ENCODE measurements at places on chromosomes 13 and 19. TPM values are rescaled to one million over a fixed set of nuclear protein-coding genes. Genes with fewer than 3 reads are reported as not detected.

DNA sequence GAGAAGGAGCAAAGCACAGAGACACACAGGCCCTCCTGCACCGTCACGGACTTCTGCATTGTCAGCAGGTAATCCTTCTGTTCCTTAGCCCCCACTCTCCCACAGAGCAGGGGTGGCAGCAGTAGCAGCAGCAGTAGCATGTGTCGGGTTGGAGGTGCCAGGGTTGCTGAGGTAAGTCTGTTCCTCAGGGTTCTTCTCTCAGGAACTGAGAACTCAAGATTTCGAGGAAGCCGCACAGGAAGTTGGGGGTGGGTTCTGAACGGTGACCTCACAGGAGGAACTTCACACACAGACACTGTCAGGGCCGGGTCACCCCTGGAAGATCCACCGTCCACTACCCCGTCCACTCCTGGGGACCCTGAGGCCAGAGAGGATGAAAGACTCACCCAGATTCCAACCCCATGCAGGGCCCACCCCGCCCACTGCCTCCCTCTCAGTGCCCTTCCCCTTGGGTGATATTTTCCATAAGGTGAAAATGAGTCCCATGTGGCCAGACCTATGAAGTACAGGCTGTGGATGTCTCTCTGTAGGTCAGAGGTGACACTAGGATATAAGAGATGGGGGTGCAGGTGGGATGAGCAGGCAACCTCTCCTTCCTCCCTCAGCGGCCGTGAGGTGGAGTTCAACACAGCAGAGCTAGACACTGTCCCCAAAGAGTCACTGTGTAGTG, at the start of gene SIGLEC12:
Gene SIGLEC12, minus strand, starts transcription at position 207 of the 670 bp plus-strand sequence. Its CDS starts 67 bp downstream, at position 140.
- peak; percentile 43 for DNase-seq

GRCh38 chr13:100297413-100297812, 208.5 kb downstream of the PCCA start:
- DNase-seq = no peak

The NTN5 gene
- not detected for total RNA-seq

The ZNF850 gene
- total RNA-seq = 1.1 TPM

DNA sequence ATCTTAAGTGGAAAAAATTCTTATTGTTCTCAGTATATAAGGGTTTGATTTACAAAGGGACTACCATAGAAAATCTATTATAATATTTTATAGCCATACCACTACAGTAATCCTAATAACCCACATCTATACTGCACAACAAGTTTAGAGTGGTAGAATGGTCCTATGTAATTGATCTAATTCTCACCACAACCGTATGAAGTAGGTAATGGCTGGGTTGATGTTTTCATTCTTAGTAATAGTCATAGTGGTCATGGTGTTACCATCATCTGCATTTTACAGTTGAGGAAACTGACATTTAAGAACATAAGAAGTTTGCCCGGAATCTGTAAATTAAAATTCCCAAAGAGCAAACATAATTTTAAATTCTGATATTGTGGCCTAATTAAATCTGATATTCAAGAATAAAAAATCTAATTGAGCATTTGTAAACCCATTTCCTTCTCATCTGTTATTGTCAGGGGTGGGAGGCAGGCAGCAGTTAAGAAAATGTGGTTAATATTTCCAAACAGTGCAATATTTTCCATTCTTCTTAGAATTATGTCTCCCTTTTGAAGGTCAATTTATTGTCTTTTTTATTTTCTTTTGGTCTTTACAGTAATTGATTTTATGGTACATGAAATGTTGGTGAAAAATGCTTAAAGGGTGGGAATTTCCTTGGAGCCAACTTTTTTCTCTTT, 65.6 kb downstream of the DHRS12 start:
- no peak for DNase-seq

GRCh38 chr13:51518827-51519226, 65.4 kb upstream of the WDFY2 start:
- no peak for DNase-seq

The TMEM145 gene
- total RNA-seq = 0.12 TPM

GRCh38 chr13:110466266-110466915, 95.1 kb downstream of the RAB20 start:
- no peak for DNase-seq

- DNase-seq = no peak
Observed at GRCh38 chr13:98923641-98924397, 54.0 kb downstream of the DOCK9 start.

- DNase-seq = no peak
Observed at GRCh38 chr19:29106346-29106885, 106.5 kb downstream of the UQCRFS1 start.

DNA sequence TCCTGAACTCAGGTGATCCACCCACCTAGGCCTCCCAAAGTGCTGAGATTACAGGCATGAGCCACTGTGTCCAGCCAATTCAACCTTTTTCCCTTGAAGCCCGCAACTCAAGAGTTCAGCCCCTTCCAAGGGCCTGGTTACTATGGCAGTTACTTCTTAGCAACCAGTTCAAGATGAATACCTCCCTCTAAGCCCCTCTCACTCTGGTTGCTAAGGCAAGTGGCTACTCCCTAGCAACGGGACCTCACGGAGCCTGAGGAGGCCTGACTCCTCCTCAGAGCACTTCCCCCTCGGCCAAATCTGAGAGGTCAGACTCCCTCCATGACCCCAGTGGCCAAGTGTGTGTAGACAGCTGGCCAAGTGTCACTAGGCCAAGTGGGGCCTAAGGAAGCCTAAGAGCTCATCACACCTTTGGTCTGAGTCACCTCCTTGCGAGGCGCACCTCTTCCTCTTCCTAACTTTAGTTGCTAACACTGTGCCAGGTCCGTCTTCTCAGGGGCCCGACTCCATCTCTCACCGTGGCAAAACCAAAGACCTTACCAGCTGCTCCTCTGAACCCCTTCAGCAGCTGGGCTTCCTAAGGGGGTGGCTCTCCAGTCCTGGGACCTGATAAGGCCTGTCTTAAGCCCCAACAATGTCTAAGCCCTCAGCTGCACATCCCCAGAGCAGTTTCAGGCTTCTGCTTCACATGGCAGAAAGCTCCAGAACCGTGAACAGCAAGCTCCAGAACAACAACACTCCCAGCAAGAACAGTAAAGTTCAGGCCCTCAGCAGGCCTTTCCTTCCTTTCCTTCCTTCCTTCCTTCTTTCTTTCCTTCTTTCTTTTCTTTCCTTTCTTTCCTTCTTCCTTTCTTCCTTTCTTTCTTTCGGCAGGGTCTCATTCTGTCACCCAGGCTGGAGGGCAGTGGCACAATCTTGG, 9.6 kb downstream of the CD37 start:
- no peak for DNase-seq

GRCh38 chr13:44012910-44013757, 133.4 kb downstream of the LACC1 start:
- DNase-seq = no peak

GRCh38 chr13:95403349-95404140, 102.3 kb upstream of the ABCC4 start:
- no peak for DNase-seq

DNA sequence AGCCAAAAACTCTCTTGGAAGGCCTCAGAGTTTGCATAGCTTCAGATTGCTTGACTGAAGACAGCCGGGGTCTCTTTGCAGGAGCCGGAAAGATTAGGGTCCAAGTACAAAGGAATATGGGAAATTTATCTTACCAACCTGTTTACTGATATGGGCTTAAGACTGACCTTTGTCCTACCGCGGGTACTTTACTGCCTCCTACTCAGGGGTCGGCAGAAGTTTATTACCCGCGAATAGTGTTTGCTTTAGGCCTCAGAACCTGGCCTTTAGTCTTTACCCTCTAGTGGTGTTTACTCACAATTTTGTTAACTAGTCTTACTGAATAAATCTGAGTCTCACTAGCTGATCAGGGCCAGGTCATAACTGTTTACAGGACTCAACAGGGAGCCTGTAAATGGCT, 765.4 kb upstream of the SPRY2 start:
- DNase-seq = no peak

DNA sequence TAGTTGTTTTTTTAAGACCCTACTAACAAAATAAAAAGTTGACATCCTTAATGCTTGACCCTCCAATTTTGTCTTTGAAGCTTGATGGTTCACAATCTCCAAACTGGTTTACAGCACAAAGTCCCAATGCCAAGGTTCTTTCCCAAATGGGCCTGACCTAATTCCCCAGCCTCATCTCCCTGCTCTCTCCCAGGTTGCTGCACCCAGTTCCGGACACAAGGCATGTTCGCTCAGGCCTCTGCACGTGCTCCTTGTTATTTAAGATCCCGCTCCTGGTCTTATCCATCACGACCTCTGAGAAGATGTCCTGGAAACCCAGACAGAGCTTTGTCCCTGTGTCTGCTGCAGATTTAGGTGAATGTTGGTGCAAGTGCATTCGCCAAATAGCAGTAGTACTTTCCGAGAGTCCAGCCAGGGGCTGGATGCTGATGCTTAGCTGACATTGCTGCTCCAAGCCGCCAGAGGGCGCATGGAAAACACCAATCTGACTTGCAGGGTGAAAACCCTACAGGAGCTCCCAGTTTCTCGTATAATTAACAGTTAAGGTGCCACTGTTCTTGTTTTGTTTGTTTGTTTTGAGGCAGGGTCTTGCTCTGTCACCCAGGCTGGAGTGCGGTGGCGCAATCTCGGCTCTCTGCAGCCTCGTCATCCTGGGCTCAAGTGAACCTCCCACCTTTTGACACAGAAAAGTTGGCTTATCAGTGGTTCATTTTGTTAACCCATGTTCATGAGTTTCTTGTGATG, 18.5 kb downstream of the LYPD3 start:
- peak; percentile 85 for DNase-seq

The SRRM5 gene
- 0.18 TPM for total RNA-seq

DNA sequence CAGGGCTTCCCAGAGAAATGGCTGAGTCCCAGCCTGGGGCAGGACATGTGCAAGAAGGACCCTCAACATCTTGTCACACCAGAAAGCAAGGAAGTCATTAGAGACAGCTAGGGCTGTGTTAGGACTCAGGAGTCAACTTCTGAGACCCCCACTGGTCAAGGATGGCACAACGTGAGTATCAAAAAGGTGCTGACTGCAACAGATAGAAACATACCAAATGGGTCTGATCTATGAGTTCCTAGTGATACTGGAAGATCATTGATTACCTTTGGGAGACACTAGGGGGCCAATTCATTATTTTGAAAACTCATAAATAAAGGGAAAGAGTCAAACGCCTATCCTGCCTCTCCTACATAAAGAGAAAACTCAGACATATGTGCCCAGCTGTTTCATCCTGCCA, 73.5 kb upstream of the GJB6 start:
- DNase-seq = no peak

DNA sequence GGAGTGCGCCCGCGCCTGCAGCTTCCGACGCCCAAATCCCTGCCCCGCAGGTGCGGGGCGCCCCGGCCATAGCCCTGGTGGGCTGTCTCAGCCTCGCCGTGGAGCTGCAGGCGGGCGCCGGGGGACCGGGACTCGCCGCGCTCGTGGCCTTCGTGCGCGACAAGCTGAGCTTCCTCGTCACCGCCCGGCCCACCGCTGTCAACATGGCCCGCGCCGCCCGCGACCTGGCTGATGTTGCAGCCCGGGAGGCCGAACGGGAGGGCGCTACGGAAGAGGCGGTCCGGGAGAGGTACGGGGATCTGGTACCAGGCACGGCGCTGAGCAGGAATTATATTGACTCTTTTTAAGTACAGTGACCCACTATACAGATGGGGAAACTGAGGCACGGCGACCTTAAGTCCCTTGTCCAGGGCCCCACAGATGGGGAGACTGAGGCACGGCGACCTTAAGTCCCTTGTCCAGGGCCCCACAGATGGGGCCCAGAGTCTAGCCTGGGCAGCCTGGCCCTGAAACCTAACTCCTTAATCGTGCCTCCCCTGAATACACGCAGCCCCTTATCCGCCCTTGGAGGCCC, 586 bp downstream of the MRI1 start:
- DNase-seq = peak; percentile 52

DNA sequence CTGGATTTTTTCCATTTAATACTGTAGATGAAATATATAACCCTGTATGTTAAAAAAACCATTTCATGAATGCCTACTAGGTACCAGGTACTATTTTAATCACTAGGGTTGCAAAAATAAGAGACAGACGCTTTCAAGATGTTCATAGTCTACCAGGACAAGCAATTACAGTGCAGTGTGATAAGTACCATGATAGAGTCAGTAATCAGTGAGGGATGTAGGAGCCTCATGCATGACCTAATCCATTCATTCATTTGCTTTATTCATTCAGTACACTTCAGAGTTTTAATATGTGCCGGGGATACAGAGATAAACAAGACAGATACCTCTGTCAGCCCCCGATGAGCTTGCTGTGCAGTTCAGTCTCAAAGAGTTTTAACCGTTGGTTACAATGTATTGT, 3.0 kb downstream of the WASF3 start:
- DNase-seq = no peak

The RXFP2 gene
- total RNA-seq = not detected

GRCh38 chr19:37513397-37513796, 6.7 kb downstream of the ZNF793 start:
- DNase-seq = no peak

- DNase-seq = no peak
Observed at GRCh38 chr19:22422211-22422610, at the start of gene ZNF98. ZNF98 (minus strand) TSS chr19:22422346; CDS start chr19:22422224, 122 bp downstream.

The FUT6 gene
- 20.7 TPM for total RNA-seq

DNA sequence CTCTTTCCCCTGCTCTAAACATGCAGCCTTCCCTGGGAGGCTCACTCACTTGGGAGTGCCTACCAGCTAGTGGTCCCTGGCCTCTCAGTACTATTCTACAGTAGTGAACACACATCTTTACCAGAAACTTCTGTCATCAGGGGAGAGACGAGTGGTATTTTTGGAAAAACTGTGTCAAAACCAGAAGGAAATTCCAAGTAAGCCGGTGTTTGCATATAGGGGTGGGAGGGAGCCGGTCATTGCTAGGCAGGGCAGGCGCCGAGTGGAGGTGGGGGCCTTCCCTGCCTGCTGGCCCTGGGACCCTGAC, 7.0 kb downstream of the RPS9 start:
- no peak for DNase-seq

DNA sequence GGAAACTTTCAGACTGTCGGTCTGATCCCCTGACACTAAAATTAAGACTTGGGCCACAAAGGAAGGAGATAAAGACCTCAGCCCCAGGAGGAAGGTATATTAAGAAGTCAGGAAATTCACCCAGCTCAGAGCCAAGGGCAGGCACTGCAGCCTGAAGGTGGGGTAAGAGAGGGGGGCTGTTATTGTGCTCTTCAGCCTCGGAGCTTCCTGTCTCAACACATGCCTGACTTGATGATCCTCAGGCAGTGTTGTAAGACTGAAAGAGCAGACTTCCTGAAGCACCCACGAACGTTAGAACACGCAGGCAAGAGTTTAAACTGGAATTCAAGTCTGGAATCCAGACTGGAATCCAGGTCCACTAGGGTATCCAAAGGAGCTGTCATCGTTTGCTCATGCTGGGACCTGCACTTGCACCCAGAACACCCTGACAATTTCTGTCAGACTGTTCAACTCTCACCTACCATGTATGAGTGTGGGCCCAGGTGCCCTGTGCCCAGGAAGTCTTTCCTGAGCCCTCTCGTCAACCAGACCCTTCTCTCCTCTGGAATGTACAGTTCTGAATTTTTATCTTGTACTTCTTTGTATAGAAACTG, 10.7 kb upstream of the FLT1 start:
- no peak for DNase-seq

Measured in right lobe of liver (tissue), 6 donors.